ENCODE measurements at places on chromosomes 2 and 18. TPM values are rescaled to one million over a fixed set of nuclear protein-coding genes. Genes with fewer than 3 reads are reported as not detected.
A peak's percentile ranks its signal among the peaks of the same experiment; 100 is the strongest.

PROM2 gene
- total RNA-seq = 2.3 TPM

GATA6 gene
- 0.47 TPM for total RNA-seq

ATIC gene
- total RNA-seq = 40.7 TPM

RHOB gene
- total RNA-seq = 59.0 TPM

CD8A gene
- 181 TPM for total RNA-seq

RUFY4 gene
- 2.6 TPM for total RNA-seq

FBXO11 gene
- total RNA-seq = 22.3 TPM

DNA sequence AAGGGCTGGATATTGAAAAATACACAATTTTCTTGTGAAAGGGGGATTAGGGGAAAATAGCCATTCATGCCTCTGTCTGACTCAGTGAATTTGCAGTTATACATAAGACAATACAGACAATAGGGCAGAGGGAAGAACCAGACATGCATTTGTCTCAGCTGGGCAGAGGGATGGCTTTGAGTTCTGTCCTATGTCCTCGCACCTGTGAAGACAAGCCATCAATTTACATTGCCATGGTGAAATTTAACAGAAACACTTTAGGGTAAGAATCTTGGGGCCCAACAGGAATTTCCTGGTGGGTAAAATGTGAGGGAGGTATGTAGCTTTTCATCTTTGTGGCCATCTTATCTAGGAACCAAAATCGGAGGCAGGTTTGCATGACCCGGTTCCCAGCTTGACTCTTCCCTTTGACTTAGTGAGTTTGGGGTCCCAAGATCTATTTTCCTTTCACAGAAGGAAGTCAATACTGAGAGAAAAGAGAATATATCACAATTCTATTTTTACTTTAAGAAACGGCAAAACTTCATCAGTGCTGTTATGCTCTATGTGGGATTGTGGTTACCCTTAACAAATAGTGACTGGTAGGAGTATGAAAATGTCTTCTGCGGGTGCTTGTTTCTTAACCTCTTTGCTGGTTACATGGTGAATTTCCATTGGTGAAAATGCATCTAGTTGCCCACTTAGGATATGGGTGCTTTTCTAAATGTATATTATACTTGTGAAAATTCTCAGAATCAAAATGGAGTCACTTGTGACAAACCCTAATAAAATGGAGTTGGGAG is 221.8 kb downstream of the SPP2 start:
- no peak for DNase-seq
- H3K27me3 ChIP-seq = no peaks in the 10 kb centered on the region
- no peak overlapping the region for H3K27ac ChIP-seq
- H3K4me1 ChIP-seq = peaks cover 3% of the 10 kb centered on the region
- no peak overlapping the region for H3K4me3 ChIP-seq

GRCh38 chr2:74142340-74142739 is 5.4 kb downstream of the BOLA3 start:
- no peak overlapping the region for H3K4me3 ChIP-seq
- no peak for DNase-seq
- H3K4me1 ChIP-seq = peaks cover 10% of the 10 kb centered on the region

- H3K27ac ChIP-seq = no peak overlapping the region
- no peak for DNase-seq
- H3K36me3 ChIP-seq = no peaks in the 10 kb centered on the region
- no peaks in the 10 kb centered on the region for H3K27me3 ChIP-seq
- H3K4me3 ChIP-seq = no peak overlapping the region
These were observed 81.5 kb downstream of the NCKAP5 start for GRCh38 chr2:133486771-133487191.

DNA sequence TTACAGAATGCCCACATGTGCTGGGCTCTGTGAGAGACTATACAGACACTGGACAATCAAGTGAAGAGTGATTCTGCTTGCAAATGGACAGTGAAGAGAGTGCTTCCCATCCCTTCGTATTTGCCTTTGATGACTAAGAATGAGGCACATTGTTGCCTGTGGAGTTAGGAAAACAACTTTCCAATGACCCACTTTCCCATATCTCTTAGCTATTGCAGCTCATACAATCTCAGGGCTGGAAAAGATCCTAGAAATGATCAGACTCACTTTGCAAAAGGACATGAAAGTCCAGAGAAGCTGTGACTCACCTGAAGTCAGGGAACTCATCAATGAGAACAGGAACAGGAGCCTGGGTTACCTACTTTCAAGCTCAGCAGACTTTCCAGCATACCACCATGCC is 440.5 kb upstream of the TCF4 start:
- H3K36me3 ChIP-seq = no peaks in the 10 kb centered on the region
- no peaks in the 10 kb centered on the region for H3K4me1 ChIP-seq
- no peak overlapping the region for H3K4me3 ChIP-seq
- H3K27me3 ChIP-seq = no peaks in the 10 kb centered on the region
- no peak overlapping the region for H3K27ac ChIP-seq

DNA sequence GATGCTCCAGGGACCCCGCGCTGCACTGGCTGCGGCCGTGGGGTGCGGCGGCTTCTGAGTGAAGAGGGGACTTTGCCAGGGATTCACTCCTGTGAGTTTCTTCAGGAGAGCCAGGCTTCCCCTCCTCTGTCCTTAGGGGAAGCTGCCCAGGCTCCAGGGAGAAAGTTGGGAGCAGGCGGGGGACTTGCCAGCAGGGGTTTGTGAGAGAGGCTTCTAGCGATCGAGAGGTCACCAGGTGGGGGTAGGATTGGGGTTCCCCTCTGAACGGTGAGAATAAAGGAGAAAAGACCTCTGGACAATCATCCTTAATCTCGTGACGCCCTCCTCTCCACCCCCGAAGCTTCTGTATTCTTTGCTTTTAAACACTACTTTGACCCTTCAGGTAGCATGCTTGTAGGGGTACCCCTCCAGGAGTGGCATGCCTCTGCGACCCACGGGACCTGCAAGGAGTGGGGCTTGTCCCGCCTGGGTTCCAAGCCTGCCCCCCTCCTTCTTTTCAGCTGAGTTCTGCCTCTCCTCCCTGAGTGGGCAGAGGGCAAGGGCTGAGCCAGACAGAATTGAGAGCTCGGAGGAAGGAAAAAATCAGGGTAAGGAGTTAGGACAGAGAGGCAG is 601 bp downstream of the PROKR1 start:
- H3K4me1 ChIP-seq = no peaks in the 10 kb centered on the region
- H3K27ac ChIP-seq = no peak overlapping the region
- no peak overlapping the region for H3K4me3 ChIP-seq
- H3K27me3 ChIP-seq = peaks cover 47% of the 10 kb centered on the region
- DNase-seq = no peak

DNA sequence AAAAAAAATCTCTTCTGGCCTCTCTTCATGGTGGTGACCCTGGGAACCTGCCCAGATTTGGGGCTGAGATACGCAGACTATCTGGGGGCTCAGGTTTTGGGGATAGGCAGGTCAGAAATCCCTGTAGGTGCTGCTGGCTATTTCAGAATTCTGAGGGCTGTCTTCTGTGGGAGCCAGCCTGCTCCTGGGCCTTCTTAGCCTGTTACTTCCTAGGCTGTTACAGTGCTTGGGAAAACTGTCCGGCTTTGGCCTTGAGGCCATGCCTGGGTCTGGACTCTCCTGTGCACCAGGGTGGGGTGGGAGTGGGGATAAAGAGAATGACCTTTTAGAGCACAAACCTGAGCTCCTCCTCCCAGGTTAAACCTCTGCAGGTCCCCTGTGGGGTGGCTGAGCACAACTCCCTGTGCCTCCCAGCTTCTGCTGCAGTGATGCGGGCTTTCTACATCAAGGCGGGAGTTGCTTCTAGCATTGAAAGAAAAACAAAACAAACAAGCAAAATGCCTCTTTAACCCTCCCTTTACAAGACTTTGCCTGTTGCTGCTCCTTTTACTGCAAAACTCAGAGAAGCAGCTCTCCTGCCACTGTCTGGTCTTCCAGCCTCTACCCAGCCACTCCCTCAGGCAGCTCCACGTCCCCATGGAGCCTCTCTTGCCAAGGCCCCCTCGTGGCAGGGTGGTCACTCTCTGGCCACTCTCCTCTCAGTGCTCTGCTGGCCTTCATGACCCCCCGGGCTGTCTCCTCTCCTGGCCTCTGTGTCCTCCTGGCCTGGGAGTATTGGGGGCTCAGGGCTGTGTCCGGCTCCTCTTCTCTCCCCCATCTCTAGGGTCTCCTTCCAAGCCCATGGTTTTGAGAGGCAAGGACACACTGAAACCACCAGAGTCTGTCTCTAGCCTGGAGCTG is 293.0 kb upstream of the HS6ST1 start:
- no peaks in the 10 kb centered on the region for H3K4me1 ChIP-seq
- H3K27ac ChIP-seq = no peak overlapping the region
- no peaks in the 10 kb centered on the region for H3K36me3 ChIP-seq
- no peaks in the 10 kb centered on the region for H3K27me3 ChIP-seq
- DNase-seq = no peak

DNA sequence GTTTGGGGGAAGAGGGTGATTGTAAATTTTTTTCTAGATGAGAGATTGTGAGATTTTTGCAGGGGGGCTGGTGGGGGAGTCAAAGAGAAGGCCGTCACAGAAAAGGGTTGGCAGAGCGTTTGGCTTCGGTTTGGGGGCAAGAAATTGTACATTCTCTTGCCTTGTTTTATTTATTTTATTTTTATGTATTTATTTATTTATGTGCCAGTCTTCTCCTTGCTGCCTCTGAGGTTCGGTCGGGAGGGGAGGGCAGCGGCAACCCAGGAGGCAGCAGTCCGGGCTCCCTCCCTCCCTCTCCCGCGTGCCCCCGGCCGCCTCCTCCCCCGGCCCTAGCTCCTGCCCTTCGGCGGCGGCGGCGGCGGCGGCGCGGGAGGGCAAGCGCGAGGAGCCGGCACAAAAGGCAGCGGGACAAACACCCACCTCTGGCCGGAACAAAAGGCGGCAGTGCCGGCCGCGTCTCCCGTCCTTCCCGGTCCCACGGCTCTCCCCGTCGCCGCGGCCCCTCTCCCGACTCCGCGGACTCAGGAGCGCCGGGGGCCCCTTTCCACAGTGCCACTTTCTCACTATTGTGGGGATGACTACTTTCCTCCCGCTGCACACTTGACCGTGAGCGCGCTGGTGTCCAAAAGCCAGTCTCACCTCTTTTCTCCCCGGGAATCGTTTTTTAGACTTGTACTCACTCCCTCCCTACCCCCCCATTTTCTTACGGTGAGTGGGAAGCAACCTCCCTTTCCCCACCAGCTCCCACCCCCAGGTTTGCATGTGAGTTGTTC is 1.2 kb downstream of the BCL11A start:
- H3K27me3 ChIP-seq = no peaks in the 10 kb centered on the region
- peaks cover 6% of the 10 kb centered on the region for H3K4me1 ChIP-seq
- H3K4me3 ChIP-seq = peak overlapping the region; percentile 93
- peak overlapping the region; percentile 91 for H3K27ac ChIP-seq
- no peaks in the 10 kb centered on the region for H3K36me3 ChIP-seq
- DNase-seq = no peak
